Retina (tissue), 1 donor: ENCODE measurements at places on chromosomes 4 and X.

DNA sequence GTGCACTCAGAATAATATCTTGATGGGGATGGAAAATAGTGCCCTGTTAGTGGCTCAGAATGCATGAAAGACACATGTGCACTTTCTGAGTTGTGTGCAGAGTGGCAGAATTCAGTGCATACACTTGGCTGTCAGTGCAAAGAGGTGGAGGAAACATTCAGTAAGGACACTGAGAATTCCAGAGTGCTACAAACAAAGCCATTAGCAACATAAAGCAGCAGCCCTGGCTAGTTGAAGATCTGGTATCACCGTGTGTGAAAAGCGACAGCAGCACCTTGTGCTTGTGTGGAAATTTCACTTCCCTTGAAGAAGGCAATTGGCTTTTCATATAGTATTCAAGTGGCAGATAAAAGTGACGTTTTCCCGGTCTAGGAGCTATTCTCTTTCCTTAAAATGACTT, 810.4 kb downstream of the TRIML1 start:
- DNase-seq, result no peak

DNA sequence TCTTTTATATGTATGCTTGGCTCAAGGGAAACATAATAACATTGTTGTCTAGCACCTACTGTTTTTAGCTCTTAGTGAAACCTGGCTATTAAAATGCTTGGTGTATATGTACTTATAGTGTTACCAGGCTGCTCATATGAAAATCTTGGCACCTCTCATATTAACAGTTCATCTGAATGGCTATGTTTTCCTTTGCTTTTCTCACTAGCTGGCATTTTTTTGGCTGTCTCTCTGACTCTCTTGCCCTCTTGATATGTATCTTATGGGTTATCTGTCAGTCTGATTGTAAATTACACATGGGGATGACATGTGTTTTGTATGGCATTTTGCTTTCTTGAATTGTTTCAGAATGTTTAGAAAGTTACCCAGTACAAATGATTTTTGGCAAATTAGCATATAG, 158.0 kb downstream of the ARHGAP24 start:
- DNase-seq, result no peak

GRCh38 chr4:142500966-142501365, 345.1 kb downstream of the INPP4B start:
- no peak for DNase-seq

- no peak for DNase-seq
Observed at GRCh38 chr4:73193659-73194058, 64.9 kb downstream of the ANKRD17 start.

GRCh38 chrX:150255441-150256296, 107.4 kb upstream of the MAMLD1 start:
- no peak for DNase-seq

GRCh38 chrX:15221321-15221720, 48.6 kb downstream of the ASB9 start:
- no peak for DNase-seq

DNA sequence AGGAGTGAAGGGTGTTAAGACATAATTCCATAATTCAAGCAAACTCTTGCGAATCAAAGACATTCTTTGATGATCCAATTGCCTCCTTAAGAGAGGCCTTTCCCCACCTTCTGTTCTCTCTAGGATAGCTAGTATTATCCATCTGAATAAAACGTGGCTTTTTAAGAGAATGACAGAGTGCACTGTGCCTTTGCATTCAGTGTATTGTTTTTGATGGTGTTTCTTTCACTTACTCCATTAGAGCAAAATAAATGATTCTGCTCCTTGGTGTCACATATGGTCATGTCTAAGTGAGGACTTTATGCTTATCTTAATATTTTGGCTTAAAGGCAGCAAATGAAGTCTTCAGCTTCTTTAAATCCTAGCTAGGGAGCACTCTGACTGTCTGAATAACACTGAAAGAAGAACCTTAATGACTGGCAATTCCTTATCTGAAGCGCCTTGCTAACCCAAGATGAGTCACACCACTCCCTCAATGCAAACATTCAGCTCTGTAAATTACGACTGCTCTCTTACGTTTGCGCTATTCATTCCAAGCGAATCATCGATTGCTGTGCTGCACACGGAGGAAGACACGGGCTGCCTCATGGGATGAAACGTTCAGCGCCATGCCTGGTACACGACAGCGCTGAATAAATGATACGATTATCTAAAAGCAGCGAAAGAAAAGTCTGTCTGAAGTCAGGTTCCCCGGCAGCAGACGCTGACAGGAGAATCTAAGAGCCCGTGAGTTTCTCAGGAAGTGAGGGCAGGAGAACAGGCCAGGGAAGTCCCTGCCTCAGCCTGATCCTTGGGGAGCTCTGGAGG, 35.1 kb upstream of the GEMIN8 start:
- no peak for DNase-seq

GRCh38 chrX:41086627-41086932, 1.3 kb downstream of the USP9X start:
- DNase-seq, result no peak

DNA sequence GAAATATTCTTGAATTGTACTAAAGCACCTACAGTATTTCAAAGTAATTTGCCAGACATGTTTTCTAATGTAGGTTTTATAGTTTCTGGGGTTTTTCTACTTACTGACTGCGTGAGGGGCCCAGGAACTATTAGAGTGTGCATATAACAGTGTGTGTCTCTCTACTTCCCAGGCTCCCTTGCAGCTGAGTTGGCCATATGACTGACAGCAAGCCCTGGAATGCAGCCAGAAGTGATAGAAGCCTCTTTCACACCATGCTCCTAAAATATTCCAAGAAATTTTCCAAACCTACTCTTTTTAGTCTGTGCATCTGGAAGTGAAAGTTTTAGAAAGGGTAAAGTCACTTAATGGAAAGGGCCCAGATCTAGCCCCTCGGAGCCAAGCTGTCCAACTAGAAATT, 96.7 kb upstream of the SLC7A11 start:
- DNase-seq, result no peak

DNA sequence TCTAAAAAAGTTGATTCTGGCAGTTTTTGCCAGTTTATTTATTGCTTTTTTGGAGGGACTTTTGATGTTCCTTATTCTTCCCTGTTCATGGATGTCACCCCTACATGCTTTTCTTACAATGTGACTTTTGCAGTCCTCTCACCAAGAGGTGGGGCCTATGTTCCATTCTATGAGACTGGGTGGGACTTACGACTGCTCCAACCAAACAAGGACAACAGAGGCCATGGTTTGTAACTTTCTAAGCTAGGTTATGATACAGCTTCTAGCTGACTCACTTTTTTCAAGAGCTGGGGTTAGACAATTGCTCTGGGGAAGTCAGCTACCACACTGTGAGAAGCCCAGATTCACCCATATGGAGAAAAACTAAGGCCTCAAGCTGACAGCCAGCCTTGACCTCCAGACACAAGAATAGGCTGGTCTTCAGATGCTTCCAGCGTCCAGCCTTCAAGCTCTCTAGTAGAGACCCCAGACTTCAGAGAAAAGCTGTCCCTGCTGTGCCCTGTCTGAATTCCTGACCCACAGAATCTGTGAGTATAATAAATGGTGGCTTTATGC, 39.5 kb downstream of the ENOPH1 start:
- DNase-seq, result no peak

DNA sequence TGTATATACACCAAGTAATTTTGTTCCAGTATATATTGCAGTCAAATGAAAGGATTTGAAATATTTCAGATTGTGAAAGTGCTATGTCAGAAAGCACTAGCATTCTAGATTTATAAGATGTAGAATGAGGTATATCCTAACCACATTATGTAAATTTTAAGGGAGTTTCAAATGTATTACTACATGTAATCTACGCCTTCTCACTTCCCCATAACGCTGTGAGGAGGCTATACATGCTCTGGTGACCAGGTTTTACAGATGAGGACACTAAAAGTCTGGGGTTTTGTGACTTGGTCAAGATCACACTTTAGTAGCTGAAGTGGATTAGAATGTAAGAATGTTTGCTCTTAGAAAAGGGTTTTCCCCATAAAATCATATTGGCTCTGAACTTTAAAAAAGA, 8.1 kb downstream of the ENPEP start:
- no peak for DNase-seq

GRCh38 chrX:13440176-13440575, 120.3 kb upstream of the ATXN3L start:
- no peak for DNase-seq

DNA sequence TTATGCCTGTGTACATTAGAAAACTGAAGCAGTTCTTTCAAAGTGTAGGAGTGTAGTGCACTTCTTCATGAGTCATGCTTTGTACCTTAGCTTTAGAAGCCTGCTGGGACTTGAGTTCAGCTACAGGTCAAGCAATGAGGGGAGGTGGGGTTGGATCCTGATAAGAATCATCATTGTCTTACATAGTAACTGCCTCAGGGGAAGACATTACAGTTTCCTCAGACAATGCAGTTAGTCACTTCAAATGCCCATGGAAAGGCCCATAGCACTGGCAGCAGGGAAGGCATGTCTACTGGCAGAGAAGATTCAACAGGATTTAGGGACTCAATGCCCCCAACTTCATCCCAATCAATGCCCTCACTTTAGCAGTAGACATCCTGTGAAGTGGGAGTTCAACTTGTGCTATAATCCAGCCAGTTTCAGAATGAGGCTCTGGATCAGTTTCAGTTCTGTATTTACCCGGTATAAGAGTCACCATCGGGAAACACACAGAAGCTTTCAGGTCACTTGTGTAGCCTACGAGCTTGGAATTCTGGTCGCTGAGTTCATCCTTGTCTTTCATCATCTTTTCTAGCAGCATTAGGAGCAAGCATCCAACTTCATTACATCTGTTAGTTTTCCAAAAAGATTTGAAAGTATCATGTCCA, 1216.5 kb downstream of the RAPGEF2 start:
- DNase-seq, result no peak

GRCh38 chr4:159016593-159017024, 86.3 kb upstream of the RAPGEF2 start:
- peak; percentile 58 for DNase-seq

GRCh38 chrX:13938051-13938828, 91.5 kb downstream of the GEMIN8 start:
- DNase-seq, result peak; percentile 51

- no peak for DNase-seq
Observed at GRCh38 chr4:24517676-24518075, 66.7 kb downstream of the DHX15 start.

DNA sequence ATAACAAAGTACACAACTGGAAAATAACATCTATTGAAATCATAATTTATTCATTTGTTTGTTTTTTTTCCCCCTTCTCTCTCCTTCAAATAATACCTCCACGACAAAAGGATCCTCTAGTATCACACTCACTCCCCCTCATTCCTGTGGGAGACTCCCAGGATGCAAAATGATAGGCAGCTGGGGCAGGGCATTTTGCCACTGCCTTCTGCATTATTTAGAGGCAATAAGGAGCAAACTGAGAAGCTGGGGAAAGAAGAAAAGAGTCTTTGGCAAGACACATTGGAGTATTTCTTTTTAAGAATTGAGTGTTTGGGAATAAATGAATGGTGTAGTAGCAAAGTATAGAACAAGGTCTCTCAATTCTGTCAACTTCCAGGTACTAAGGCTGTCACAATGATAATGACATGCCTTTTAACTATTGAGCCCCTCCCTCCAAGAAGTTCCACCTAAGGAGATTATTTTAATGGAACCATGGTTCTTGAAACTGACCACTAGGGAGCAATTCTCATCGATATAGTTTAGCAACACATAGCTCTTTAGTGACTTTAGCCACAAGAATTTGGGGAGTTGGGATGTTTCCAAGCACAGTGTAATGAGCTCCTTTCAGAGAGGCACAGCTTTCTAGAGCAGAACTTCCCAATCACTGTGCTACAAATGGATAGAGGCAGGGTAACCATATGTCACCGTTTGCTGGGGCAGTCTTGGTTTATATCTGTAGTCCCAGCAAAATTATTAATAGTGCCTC, 303.3 kb downstream of the FRMPD4 start:
- no peak for DNase-seq

DNA sequence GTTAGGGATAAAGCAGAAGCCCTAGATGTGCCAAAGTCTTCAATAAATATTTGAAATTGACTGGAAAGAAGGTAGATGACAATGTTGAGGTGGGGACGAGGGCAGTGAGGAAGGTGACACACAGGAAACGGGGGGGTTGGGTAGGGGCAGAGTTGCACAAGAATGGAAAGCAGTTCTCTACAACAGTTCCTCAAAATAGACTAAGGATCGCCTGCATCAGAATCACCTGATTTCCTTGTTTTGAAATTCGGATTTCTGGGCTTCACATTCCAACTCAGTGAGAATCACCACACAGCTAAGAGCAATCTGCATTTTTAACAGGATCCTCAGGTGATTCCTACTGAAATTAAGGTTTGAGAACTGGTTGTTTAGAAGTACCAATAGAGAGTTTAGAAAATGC, 70.6 kb downstream of the ARFIP1 start:
- DNase-seq, result no peak

DNA sequence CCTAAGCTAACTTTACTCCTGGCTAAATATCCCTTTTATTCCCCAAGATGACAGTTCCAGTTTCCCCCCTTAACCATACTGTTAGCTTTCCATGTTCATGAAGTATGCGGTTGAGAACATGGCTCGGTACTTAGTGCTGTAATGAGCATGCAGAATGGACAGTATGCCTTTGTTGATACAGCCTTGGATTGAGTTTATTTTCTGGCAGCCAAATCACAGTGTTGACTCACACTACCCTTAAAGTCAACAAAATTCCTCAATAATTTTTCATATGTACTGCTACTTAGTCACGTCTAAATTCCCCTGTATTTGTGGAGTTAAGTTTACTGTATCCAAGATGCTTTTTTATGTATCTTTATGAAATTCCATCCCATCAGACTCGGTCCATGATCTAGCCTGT, 1.4 kb upstream of the VEGFC start:
- no peak for DNase-seq

DNA sequence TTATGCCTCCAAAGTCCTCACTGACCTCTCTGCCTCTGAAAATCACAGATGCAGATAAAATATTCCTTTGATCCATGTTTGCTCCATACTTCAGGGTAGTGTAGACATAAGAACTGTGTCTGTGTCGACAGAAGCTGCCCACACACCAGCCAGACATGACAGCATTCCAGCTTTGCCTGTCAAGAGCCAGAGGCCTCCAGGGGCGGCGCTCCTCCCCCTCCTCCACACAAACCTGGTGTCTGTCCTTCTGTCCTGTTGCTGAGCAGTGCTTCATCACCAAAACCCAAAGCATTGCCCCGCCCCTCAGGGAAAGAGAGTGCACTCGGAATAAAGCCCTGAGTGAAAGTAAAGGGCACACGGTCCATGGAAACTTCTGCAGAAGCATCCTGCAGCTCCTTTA, 379.4 kb downstream of the FBXW7 start:
- DNase-seq, result no peak

DNA sequence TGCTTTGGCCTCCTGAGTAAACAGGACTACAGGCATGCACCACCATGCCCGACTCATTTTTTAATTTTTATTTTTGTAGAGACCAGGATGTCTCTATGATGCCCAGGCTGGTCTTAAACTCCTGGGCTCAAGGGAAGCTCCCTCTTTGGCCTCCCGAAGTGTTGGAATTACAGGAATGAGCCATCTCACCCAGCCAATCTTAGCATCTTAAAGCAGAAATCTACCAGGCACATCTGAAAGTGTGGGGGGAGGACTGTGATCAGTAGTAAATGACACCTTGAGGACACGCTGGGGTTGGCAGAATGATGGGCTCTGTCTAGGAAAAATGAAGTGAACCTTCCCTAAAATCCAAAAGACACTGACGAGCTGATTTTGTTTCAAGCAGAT, 149.2 kb downstream of the SPATA18 start:
- DNase-seq, result no peak

GRCh38 chr4:123198706-123199105, 197.9 kb upstream of the SPRY1 start:
- DNase-seq, result no peak
